CD4-positive, alpha-beta T cell treated with Interleukin-2 at 100 ng/mL for 4 hours (primary cell): ENCODE measurements at places on chromosomes 5 and 9.

DNA sequence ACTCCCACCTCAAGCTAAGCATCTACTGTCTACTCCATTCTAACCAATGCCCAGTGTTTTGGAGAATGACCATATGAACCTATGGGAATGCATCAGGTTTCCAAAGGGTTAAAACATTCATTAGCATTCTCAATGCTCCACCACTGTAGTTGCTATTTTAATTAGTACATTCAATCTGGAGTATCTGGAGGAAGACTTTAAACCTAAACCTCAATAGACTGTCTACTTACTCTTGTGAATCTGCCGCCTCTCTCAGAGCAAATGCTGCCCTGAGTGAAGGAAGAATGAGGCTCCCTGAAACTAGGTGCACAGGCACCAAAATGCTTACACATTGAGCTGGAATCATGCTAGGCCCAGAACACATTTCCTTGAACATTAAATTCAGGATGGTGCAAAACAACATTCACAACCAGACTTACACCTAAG, 2.0 kb downstream of the ENC1 start:
- DNase-seq: no peak

- no peak for DNase-seq
These were observed 34.7 kb downstream of the CSNK1G3 start for GRCh38 chr5:123546657-123547056.

DNA sequence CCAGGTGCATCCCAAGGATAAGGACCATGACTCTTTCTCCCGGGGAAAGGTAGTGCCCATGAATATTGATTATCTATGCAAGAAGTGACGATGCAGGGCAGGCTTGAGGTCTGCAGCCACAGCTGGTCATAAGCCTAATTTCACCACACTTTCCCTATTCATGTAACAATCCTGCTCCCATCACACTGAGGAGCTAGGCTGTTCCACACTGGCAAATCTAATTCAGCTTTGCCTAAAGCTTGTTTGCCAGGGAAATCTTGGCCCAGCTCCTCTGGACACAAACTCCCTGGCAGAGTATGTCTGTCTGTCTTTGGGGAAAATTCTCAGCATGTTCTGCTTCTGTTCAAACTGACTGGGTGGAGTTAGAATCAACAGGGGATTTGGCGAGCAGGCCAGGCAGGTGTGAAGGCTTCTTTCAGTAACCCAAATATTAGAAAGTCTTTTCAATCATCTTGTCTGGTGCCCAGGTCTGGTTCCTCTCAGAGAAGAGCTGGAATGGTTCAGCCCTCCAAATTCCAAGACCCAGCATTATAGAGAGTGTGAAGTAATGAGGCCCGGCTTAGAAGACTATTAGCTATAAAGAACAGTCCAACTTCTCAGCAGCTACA, 88.5 kb upstream of the SPDL1 start:
- DNase-seq: no peak

DNA sequence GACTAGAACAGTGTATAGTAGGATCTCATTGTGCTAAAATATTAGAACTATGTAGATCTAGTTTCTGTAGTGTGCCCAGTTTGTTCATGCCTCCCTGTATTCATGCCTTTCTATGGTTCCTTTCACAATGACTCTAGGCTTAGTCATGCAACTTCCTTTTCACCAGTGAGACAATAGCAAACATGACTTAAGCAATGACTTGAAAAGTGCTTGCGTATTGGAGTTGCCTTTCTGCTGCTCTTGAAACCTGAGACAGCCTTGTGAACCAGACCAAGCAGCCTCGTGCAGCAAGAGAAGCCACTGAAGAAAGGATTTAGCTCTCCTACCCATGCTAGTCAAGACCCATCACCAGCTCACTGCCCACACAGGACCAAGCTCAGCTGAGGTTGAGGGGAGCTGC, 294.5 kb upstream of the TAS2R1 start:
- DNase-seq: no peak

- no peak for DNase-seq
These were observed 1.6 kb upstream of the SAR1B start for GRCh38 chr5:134634227-134634626.

- DNase-seq: no peak
These were observed 67.8 kb downstream of the MEF2C start for GRCh38 chr5:88815050-88815789.

DNA sequence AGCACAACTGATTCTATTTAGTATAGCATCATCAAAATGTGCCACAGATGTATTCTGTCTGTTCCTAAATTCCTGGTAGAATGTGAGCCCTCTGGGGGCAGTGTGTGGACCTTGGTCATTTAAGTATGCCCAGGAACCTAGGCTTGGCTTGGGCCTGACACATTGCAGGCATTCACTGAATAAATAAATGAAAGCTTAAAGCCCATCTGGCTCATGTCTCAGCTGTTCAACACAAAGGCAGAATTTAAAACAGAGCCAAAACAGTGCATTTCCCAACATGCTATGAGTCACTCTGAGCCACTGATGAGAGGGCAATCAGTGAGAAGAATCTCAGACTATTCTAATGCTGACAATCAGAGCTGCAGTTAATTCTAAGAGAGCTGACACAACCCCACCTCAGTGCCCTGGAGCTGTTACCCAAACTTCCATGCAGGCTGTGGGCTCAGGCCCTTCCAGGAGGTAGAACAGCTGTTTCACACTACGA, 8.1 kb downstream of the FAM193B start:
- DNase-seq: peak; percentile 6

DNA sequence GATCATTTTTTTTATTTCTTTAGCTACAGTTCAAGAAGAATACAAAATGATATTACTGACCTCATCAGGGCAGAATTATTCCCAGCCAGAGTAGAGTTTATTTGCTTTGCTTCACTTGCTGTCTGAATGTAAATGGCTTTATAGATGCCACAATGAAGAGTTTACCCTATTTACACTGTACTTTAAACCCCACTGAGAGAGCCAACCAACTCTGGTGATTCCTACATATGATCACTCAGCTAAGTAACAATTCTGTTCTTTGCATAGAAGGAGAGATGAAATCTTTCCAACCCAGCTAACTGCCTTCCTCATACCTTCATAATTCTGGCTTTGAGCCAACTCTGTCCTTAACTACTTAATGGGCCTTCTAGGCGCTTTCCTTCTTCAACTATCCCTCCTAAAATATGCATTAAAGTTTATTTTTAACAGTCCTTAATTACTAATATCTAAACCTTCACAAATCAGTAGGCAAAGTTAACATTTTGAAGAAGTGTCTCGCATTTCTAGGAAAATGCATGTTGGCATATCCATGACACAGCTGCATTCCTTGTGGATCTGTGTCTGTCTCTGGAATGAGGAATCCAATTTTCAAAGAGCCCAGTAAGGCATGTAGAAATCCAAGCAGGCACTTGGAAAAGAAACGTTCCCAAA, 284.8 kb upstream of the GRAMD2B start:
- no peak for DNase-seq

GRCh38 chr9:1328341-1328740, 278.2 kb downstream of the DMRT2 start:
- no peak for DNase-seq

DNA sequence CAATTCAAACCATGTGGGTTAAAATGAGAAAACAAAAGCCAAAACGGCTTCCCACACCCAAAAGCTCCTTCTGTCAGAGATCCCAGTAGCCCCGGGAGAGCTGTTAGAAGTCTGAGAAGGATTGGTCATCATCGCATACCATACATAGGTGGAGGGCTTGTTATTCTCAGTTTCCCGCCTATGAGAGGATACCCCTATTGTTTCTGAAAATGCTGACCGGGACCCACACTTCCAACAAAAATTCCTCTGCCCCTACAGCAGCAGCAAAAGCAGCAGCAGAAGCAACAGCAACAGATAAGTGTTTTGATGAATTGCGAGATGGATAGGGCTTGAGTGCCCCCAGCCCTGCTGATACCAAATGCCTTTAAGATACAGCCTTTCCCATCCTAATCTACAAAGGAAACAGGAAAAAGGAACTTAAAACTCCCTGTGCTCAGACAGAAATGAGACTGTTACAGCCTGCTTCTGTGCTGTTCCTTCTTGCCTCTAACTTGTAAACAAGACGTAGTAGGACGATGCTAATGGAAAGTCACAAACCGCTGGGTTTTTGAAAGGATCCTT, at the start of gene TEK:
TEK (plus strand) TSS at position 245 of the 561 bp plus-strand sequence. CDS start 366 bp downstream, outside the sequence.
- DNase-seq: no peak

- no peak for DNase-seq
These were observed 1349.5 kb downstream of the EFNA5 start for GRCh38 chr5:106321242-106321641.

DNA sequence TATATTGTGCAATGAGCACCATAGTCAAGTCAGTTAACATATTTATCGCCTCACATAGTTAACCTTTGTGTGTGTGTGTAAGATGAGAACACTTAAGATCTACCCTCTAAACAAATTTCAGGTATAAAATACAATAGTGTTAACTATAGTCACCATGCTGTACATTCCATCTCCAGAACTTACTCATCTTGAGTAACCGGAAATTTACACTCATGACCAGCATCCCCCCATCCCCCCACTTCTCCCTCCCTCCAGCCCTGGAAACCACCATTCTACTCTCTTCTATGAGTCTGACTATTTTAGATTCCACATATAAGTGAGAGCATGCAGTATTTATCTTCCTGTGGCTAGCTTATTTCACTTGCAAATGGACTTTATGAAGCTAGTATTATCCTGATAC, 40.3 kb downstream of the ZNF354A start:
- no peak for DNase-seq

DNA sequence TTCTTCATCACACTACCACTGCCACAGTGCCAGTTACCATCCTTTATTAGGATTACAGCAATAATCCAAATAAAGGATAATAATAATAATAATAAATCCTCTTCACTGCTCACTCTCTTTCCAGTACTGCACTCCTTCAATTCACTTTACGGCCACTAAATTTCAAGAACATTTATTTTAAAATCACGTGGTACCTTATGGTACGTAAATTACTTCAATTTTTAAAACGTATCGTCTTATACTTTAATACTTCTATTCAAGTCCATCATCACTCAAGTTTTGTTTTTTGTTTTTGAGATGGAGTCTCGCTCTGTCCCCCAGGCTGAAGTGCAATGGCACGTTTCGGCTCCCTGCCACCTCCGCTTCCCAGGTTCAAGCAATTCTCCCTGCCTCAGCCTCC, 36.5 kb downstream of the PTBP3 start:
- DNase-seq: no peak

GRCh38 chr5:75656311-75657003, 45.2 kb downstream of the ANKDD1B start:
- DNase-seq: no peak

- no peak for DNase-seq
These were observed 19.7 kb downstream of the NDUFS6 start for GRCh38 chr5:1820926-1821325.

GRCh38 chr5:178368274-178368673, 135.7 kb upstream of the PHYKPL start:
- DNase-seq: no peak

GRCh38 chr5:107277485-107278125, 393.1 kb downstream of the EFNA5 start:
- DNase-seq: no peak

GRCh38 chr9:92173318-92173717, 58.1 kb upstream of the SPTLC1 start:
- DNase-seq: no peak

- DNase-seq: no peak
These were observed 193.7 kb downstream of the ENC1 start for GRCh38 chr5:74446725-74447241.

GRCh38 chr9:21239911-21240310, at the start of gene IFNA14:
Gene IFNA14, minus strand, starts transcription at chr9:21240005. Its CDS starts 70 bp downstream, at chr9:21239935.
- DNase-seq: no peak

- peak; percentile 50 for DNase-seq
These were observed 45.4 kb downstream of the RAB14 start for GRCh38 chr9:121156263-121156731.

- DNase-seq: no peak
These were observed 2.3 kb downstream of the F2RL1 start for GRCh38 chr5:76821136-76821535.

DNA sequence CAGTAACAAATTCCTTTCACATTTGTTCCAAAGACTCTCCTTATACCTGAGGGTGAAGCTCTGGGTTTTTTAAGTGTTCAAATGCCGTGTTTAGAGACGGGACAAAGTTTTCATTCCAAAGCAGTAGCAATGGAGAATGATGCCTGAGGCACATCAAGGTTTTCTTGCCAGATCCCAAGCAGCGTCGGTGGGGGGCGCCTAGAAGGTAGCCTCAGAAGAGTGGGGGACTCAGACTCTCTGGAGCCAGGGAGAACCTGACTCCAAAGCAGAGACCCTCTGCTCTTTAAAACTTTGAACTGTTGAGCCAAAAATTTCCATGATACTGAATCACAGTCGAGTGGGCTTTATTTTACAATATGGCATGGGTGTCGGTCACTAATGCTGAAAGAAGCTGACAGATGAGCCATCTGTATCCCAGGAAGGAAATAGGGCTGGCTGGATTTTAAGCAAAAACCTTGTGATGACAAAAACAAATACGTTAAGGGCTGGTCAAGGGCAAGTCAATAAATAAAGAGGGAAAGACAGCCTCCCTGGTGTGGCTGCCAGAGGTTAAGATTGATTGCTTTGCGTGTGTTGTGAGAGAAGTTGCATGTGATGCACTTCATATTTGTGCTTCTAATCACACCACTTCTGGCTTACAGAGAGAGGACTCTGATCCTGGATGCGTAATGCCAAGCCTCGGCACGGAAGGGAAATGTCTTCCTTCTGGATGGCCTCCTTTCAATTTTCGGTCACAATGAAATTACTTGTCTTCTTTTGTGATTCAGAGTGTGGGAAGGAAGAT, 161.1 kb upstream of the EFNA5 start:
- no peak for DNase-seq
